ENCODE measurements at places on chromosomes 2 and 18.

DNA sequence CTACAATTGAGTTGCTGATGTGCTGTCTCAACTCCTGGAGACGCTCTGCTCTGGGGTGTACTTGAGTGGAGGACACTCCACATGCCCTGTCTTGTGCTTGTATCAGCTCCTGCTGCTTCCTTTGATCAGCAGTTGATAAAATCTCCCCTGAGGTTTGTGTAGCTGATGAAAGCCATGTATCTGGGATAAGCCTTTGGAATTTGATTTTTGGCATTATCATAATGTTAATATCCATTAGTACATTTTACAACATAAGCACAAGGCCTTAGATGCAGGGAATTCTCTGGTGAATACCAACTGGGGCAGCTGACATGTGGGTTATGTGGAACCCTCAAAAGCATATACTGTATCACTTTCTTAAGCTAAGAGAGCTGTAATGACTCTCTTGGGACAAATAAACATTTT, 222.7 kb upstream of the ITGA4 start:
- no peak for DNase-seq

DNA sequence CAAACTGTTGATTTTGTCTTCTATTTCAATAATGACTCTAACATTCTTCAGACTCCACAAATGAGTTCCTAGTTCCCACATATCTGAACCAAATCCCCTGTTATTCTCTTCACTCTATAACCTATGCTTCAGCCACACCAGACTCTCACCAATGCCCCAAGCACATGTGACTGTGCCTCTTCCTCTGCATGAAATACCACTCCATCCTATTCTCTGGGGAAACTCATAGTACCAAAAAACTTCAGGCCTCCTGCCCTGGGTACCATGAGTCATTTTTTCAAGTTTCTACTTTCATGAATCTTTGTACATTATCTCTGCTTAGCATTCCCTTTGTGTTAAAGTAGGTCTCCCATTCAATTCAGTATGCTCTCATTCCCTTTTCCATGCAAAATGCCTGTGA, 353.2 kb downstream of the ZEB2 start:
- no peak for DNase-seq

DNA sequence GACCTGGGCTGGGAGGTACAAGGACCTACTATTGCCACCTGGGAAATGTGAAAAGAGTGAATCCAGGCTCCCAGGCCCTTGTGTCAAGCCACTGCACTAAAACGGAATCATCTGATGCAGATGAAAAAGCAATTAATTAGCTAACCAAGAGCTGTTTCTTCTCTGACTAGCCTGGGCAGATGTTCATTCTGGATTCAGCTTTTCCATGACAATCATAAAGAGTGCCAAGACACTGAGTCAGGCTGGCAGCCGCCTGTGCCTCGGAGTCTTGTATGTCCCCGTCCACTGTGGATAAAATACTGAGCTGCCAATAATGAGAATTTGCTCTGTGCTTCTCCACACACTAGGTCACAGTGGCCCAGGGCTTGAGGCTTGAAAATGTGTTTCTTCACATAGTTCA, 21.7 kb upstream of the LCLAT1 start:
- DNase-seq = no peak

- DNase-seq = no peak
These were observed 758.0 kb upstream of the ZEB2 start for GRCh38 chr2:145277922-145278321.

DNA sequence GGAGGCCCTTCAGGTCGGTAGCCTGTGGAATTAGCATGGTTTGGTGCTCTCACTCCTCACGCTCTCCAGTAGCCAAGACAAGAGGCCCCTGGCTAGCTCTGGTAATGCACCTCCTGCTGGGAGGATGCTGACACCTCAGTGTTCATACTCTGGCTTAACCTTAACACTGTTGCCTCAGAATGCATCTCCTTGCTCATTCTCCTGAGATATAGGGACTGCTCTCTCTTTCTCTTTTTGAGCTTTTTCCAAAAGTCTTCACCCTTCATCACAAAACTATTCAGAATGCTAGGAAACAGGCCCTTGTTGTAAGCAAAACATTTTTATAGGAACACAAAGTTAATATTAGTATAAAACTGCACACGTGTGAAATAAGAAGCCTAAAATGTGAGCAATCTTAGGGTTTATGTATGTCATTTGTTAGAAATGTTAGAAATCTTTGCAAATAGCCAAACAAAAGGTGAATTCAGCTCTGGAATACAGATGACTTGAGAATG, 17.3 kb upstream of the IMPA2 start:
- no peak for DNase-seq

DNA sequence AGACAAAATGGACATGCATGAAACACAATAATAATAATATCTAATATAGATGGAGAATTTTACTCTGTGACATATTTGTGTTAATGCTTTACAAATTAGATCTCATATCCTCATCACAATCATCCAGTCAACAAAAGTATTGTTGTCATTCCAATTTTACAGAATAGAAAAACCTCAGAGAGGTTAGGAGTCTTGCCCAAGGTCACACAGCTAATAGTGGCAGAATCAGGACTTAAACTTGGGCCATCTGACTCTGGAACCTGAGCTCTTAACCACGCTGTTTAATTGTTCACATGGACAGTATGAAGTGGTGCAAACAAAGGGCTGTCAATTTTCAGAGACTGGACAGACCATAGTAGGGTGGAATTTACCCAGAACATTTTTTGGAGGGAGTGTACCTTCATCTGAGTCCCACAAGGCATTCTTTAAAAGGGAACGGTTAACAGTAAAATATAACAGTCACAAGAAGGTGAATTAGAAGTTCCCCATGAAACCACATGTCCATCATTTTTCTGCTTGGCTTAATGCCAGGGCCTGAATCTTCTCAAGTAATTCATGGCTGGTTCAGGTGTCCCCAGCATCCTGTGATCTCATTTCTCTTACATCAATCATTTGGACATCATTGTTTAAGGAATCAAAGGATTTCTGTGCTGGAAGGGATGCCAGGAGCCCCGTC, 35.4 kb upstream of the CCDC93 start:
- DNase-seq = no peak

DNA sequence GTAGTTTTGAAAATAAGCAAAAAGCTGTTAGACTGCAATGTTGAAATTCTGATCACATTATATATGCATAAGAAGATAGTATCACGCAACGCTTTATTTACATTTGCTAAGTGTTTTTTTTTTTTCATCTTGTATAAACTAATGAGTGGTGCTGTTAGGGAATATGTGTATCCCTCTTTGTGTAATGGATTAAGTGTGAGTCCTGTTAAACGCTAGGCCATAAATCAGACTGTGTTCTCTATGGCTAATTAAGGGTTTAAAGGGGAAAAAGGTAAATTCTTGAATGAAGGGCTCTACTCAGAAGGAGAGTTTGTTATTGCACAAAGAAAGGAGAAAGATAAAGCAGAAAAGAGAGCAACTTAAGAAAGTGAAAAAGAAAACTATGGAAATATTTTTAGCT, 4.8 kb upstream of the ASXL3 start:
- no peak for DNase-seq

DNA sequence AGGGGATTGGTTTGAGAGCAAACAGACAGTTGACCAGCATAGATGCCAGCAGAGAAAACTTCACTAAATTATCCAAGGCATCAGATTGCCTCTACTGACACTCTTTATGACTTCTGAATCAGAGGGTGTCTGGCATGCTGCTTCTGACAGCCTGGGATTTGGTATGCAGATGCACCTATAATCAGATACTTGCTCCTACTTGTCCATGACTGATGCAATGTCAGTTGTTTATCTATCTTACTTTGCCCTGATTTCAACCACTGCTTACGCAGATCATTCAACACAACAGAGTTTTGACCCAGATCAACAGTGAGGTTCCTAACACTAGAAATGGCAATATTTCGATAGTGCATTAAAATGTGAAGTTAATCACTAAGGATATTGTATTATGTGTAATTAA, 22.6 kb upstream of the CALCRL start:
- no peak for DNase-seq

DNA sequence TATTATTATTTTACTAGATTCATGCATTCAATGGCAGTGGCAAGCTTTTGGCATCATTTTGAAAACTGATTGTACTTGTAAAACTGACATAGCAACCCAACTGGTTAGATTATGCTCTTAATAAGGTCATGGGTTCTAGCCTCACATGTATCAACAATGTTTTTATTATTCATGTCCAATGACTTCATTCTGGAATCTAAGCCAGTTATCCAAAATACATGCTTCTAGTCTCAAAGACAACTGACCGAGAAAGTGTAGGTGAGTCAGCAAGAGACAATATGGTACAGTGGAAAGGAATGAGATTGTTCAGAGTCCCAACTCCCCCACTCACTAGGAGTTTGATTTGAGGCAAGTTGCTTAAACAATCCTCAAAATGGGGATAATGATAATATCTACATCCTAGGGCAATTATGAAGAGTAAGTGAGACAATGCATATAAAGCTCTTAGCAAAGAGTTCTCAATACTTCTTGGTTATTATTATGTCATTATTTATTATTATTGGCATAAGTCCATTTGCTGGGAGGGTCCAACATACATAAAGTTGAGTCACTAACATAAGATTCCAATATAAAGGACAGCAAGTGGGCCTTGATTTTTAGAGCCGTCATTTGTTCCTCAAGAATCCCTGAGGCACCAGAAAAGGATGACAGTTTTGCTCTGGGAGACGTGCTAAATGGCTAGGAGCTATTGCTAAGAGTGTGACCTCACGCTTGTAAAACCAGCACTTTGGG, 99.4 kb downstream of the NEB start:
- DNase-seq = no peak

- no peak for DNase-seq
These were observed 174.7 kb downstream of the DNER start for GRCh38 chr2:229539628-229540027.

DNA sequence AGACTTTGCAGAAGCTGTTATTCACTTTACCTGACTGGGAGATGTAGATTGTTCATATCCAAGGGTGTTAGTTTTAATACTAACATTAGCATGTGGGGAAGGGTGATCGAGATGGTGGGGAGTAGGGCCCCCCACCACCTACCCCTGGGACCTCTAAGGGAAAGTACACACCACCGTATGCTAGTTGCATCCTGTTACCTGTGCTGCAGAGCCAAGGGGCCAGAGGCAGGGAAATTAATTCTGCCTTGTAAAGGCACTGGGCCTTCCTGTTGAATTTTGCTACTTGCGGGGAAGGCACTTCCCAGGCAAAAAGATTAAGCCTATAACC, 9.0 kb downstream of the STEAP3 start:
- DNase-seq = no peak

DNA sequence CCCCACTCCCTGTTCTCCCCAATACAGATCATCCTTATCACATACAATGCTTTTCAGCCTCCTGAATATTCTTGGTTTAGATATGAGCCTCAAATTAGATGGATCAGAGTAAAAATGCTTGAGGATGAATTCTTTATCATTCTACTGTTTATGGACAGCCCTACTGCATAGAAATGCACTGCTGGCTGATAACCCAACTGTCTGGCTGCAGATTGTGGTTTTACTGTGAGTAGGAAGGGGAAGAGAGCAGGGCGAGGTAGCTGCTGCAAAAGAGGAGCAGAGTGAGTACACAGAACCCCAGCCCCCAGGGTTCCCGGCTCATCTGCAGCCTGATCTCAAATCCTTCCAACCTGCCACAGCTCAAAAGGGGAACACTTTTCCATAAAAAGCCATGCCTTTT, 29.4 kb upstream of the NCOA1 start:
- no peak for DNase-seq

DNA sequence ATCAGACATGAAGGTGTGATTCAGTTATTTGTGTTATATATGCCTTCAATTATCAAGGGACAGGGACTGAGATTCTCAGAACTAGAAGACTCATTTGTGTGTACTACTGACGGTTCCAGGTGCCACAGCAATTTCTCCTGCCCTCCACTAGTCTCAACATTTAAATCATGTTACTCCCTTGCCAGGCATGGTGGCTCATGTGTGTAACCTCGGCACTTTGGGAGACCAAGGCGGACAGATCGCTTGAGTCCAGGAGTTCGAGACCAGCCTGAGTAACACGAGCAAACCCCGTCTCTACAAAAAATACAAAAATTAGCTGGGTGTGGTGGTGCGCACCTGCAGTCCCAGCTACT, 1.1 kb downstream of the CNDP2 start:
- no peak for DNase-seq

GRCh38 chr2:6186332-6187151, 494.4 kb downstream of the SOX11 start:
- DNase-seq = no peak

DNA sequence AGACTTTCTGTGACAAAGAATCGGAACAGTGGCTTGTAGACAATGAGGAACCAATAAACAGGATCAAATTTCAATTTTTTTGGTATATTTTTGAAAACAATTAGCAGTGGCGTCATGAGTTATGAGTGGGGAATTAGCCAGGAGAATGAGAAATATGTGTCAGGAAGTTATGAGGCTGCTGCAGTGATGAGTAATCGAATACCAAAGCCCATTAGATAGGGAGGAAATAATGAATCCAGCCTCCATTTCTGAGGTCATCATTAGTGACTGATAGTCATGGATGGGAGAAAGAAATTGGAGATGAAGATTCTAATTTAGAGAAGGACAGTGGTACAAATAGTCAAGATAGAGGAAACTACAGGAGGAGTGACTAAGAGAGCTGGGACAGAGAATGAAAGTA, 673.1 kb upstream of the VRK2 start:
- DNase-seq = no peak

- DNase-seq = peak; percentile 13
These were observed 168.7 kb upstream of the HDAC4 start for GRCh38 chr2:239569401-239570090.

- DNase-seq = no peak
These were observed 15.3 kb downstream of the FHL2 start for GRCh38 chr2:105383432-105384166.

- DNase-seq = no peak
These were observed at the start of gene SIX2 for GRCh38 chr2:45009303-45009927. SIX2 (minus strand) TSS chr2:45009452; CDS start chr2:45009110, 342 bp downstream.

DNA sequence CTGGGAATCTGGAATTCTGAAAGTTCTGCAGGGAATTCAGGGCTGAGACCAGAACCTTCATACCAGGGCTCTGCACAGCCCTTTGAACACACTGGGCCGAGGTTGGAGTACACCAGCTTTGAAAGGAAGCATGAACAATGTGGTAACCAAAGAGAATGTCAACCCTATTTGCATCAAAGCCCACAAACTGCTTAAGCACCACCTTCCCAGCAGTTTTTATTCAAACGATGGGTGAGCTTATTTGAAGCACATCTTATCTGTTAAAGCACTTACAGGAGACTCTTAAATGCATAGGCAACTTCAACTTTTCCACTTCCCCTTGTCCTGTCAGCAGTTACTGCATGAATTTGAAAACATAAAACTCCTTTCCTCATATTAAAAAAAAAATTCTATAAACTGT, 96.6 kb downstream of the TXNL1 start:
- DNase-seq = no peak

DNA sequence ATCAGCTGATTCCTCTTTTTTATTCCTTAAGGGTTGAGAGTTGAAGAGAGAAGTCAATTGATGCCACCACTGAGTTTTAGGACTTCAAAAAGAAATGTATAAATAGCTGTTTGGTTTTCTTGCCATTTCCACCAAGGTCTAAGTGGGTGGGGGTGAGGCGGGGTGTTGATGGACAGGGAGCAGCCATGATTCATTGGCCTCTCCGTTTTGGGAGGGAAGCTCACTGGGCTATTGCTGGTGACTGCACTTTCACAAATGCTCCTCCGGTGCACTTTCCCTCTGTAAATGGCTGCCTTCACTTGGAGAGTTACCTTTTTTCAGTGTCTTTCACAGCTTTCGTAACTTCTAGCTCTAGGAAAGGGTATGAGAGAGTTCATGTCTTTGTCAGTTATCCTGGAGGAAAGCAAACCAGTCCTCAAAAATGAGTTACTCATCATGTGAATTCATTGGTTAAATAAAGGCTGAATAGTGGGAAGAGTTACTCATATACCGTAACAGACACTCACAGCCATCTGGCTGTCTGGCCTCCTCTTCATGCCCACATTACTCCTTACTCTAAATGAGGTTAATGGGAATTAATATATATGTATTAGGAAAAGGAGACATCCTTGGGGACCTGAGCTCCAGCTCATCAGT, 17.4 kb upstream of the CTAGE1 start:
- DNase-seq = no peak
